ENCODE measurements at places on chromosomes 1 and 21.

DNA sequence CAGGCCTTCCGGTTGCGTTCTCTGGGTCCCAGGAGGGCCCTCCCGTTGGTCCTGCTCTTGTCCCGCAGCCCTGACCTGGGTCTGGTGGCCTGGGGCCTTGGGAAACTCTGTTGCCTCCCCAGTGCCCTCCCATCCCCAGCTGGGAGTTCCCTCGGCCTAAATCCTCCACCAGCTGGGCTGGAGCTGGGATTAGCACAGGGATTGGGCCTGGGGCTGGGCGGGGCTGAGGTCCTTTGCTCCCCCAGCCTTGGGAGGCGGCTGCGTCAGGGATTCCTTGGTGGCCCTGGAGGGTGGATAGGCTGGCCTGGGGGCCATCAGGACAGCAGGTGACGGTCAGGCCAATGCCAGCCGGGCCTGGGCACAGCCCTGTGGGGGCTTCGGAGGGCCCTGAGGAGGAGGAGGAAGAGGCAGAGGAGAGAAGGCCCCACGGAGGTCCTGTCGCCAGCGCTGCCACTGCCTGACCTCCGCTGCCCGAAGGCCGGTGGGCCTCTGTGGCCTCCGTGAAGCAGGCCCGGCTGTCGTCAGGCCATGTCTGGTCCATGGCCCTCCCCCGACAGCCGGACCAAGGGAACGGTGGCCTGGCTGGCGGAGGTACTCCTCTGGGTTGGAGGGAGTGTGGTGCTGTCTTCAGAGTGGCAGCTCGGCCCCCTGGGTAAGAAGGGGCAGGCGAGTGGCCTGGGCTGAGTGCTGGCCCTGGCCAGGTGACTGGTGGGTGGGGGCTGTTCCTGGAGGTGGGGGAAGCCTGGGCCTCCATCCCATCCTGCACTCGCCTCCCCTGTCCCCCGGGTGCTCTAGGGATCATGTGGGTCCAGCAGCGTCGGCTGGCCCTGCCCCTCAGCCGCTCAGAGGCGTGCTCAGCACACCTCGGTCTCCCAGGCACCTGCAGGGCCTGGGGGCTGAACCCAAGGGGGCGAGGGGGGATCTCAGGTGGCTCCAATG is at the start of gene PLCH2:
Gene PLCH2, plus strand, starts transcription at position 229 of the 939 bp plus-strand sequence. Its CDS starts 300 bp downstream, at position 529.
- DNase-seq, result no peak

- DNase-seq, result no peak
These were observed 17.4 kb downstream of the MIGA1 start for GRCh38 chr1:77796695-77797405.

DNA sequence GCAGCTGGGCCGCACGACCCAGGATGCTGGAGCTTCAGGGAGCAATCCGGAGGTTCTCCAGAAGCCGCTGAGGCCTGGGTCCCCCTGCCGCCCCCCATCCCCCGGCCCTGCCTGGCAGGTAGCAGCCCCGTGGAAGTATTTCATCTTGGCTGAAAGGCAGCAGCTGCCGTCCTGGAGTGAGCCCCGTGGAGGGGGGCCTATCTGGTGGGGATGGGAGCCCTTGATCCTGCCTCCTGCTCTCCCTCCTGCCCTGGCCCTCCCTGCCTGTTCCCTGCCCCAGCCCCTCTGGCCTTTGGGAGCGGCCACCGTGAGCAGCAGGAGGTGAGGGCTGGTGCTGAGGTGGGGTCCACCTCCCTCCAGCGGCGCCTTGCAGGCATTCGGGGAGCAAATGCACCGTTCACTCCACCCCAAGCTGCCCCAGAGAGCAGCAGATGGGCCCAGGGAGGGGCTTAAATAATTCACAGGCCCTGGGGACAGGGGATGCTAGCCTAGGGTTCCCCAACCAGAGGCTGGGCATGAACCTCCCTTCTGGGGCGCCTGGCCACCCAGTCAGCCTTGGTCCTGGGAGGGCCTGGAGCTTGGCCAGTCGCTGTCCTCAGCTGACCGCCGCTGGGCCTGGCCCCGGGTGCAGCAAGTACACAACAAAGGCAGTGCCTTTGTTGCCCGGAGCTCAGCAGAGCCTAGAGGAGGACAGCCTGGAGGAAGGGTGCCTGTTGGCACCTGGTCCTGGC is 23.7 kb upstream of the PLCH2 start:
- DNase-seq, result no peak

DNA sequence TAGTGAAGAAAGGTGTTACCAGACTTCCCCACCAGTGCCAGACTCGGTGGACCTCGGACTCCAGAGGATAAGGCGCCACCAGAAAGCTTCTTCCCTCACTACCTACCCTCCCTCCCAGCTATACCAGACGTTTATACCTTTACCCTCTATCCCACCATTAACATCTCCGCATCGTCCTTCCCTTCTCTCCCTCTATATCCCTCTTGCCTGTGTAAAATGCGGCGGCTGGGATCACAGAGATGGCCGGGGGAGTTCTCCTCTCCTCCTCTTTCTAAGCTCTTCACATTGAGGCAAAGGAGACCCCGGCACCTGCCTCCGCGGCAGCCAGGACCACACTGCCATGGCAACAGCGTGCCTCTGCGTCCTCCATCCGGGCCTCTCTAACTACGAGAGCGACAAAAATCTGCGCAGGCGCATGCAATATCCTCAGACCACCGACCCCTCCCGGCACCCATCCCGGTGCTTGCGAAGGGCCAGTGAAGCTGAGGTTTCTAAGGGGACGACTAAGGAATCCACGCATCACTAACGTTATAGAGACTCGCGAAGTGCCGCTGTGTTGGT is at the start of gene CCDC181:
Gene CCDC181, minus strand, starts transcription at position 394 of the 561 bp plus-strand sequence. CDS start 2,547 bp downstream, outside the sequence.
- DNase-seq, result peak; percentile 70

DNA sequence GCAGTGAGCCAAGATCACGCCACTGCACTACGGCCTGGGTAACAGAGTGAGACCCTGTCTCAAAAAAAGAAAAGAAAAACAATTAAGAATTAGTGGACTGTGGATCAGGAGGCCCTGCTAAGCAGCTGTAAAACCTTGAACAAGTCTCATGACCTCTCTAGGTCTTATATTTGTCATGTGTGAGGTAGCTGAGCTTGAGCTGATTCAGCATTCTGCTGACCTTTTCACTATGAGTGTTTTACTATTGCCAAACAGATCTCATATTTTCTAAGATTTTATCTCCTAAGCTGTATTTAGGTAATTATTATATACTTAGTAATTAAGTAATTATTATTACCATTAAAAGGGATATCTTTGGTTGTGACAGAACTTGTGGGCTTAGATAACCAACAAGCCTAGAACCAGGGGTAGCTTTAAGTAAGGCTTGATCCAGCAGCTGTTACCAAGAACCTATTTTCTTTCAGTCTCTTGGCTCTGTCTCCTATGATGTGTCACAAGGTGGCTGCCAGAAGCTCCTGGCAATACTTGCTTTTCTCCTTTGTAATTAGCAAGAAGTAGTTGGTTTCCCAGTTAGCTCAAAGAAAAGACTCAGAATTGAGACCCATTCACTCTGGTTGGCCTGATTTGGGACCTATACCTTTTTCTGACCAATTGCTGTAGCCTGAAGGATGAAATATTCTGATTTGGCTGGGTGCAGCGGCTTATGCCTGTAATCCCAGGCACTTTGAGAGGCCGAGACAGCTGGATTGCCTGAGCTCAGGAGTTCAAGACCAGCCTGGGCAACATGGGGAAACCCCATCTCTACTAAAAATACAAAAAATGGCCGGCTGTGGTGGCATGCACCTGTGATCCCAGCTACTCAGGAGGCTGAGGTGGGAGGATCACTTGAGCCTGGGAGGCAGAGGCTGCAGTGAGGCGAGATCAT is 8.5 kb upstream of the ZC3H12A start:
- no peak for DNase-seq

DNA sequence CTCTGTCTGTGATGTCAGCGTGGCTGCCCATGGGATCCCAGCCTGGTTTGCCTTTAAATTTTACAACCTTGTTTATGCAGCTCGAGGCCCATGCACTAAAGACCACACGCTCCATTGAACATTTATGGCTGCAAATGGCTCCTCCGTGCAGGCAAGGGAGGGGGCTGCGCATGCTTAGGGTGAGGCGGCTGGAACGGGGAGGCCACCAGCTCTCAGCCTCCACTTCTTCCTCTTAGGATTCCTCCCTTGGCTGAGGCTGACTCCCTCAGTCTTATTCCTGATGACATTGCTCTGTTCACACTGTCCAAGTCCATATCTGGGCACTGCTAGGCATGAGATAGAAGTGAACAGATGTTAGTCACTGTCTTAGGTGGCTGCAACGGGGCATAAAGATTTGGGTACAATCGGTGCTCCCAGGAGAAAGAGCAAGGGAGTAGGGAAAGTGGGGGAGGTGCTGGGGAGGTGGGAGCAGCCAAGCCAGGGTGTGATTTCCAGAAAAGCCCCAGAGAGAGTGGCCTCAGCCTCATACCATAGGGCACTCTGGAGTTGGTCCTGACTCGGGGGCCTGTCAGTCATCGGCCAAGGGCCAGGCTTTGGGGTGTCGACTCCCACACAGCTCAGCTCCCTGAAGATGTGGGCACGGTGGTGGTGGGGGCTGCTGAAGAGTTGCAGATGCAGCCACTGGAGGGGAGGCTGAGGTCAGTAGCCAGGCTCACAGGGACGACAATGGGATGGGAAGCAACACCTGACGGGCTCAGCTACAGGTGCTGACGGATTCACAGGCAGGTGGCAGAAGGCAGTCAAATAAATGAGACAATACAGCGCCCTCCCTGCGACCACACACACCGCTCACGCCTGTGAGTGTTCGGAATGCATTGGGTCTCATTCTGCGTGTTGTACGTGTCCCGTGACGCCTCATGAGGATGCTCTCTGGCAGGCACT is 37.3 kb upstream of the ACTL8 start:
- DNase-seq, result no peak

DNA sequence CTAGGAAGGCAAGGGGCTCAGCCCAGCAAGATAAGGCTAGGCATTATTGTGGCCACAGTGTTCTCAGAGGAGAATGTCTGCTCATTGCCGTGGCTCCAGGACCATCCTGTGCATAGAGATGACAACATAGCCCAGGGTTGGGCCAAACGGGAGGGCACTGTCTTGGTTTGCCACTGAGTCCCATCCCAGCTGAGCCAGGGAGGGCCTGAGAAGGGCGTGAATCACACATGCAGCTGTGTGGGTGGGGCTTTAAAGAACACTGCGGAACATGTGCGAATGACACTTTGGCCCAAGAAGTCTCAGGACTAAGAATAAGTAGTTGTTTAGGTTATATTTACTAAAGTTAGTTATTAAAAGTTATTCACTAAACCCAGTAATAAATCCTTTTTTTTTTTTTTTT is 18.5 kb downstream of the CHAF1B start:
- no peak for DNase-seq

GRCh38 chr1:18955441-18956192 is 859 bp downstream of the IFFO2 start:
- no peak for DNase-seq

DNA sequence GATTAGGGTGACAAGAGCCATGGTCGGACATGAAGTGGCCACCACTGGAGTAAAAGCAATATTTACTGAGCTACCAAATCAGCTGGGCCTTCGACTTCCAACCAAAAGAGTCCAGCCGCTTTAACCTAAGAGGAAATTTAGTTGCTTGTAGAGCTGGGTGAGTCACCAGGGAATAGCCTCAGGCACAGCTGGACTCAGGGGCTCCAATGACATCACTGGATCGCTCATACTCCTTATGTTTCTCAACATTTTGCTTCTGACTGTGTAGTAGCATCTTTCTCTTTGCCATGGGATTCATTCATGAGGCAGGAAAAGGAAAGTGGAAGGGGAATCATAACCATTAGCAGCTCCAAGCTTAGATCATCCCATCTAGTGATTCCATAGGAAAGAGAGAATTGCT is 664.4 kb downstream of the MATN1 start:
- DNase-seq, result no peak

DNA sequence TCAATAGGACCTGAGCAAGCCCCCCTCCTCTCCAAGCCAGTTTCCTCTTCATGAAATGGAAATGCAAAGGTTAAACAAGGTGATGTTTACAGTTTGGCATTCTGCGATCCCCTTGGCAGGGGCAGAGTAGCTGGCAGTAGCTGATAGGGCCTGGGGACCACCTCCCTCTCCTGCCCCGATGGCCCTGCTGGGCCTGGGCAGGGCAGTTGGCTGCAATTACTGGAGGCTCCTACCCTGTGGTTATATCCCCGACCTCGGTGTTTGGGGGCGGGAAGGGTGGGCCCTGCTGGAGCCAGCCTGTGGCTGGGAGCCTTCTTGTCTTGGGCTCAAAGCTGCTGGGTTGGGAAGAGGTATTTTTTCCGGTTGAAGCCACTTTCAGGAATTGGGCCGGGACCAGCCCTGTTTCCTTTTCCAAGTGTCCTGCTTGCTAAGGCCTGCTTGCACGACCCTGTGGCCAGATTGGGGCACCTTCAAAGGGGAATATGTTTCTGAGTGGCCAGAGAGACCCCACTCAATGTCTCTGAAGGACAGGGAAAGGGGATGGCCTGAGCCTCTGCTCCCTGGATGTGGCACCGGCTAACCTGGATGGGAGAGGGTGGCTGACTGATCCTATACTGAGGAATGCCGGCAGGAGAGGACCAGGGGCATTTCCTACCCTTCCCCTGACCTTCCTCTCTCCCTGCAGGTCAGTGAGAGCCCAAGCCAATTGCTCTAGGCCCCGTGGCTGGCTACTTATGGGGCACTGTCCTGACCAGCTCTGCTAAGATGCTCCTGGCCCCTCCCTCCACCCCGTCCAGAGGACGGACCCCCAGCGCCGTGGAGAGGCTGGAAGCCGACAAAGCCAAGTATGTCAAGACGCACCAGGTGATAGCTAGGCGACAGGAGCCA is 1.9 kb downstream of the FAM110D start:
- DNase-seq, result no peak

DNA sequence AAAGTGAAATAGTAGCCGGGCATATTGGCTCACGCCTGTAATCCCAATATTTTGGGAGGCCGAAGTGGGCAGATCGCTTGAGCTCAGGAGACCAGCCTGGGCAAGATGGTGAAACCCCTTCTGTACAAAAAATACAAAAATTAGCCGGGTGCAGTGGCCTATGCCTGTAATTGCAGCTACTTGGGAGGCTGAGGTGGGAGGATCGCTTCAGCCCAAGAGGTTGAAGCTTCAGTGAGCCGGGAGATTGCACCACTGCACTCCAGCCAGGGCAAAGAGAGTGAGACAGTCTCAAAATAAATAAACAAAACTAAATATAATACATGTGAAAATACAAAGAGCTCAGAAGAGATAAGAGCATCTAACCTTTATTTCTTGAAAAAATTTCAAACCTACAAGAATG is 2.3 kb upstream of the MSTO1 start:
- DNase-seq, result no peak
